Stimulated activated CD8-positive, alpha-beta memory T cell treated with anti-CD3 and anti-CD28 coated beads, Interleukin-15, amount 100 ng/mL, for 24 hours (primary cell): ENCODE measurements at places on chromosomes 11 and 22.

GRCh38 chr11:65575568-65576231, at the start of gene EHBP1L1:
Gene EHBP1L1, plus strand, starts transcription at chr11:65576053. Its CDS starts 250 bp downstream, at chr11:65576303.
- peak; percentile 49 for DNase-seq

DNA sequence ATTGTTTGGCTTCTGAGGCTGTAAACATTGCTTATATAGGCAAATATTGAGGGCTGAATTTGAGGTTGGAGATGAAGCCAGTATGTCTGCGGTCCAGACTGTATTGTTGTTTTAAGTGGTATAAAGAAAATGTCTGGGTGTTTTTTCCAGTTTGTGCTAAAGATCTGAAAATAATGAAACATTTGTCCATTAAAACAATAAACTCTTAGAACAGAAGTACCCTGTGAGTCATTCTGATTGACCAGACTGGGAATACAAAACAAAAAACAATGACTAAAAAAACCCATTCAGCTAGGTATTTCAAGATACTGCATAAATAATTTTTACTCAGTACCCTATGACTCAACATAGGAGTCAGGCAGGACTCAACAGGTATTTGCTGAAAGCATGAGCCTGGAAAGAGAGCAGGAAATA, 20.4 kb downstream of the ALKBH8 start:
- no peak for DNase-seq

DNA sequence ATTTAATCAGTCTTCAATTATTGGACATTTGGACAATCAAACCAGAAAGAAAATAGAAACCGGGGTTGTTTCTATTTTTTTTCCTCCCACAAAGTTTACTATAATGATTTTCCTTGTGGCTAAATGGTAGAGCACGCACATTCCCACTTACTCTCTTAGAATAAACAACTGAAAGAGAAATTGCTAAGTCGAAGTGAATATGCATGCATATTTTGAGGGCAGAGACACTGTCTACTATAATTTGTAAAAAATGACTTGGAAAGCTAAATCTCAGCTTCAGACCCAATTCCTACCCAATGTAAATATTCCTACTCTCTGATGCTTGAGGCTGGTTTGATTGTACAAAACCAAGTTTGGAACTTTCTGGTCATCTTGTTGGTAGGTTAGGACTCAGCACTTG, 66.7 kb upstream of the PAX6 start:
- DNase-seq = no peak

GRCh38 chr11:446891-447290, 3.2 kb upstream of the PTDSS2 start:
- no peak for DNase-seq
